ENCODE measurements at places on chromosomes 13 and 19. TPM values are rescaled to one million over a fixed set of nuclear protein-coding genes. Genes with fewer than 3 reads are reported as not detected.

The PHLDB3 gene
- total RNA-seq: 14.3 TPM

The MAB21L1 gene
- not detected for total RNA-seq

The FGF21 gene
- not detected for total RNA-seq

The ZNF837 gene
- total RNA-seq: 0.78 TPM

The PSPN gene
- 5.3 TPM for total RNA-seq

The FXYD1 gene
- not detected for total RNA-seq

DNA sequence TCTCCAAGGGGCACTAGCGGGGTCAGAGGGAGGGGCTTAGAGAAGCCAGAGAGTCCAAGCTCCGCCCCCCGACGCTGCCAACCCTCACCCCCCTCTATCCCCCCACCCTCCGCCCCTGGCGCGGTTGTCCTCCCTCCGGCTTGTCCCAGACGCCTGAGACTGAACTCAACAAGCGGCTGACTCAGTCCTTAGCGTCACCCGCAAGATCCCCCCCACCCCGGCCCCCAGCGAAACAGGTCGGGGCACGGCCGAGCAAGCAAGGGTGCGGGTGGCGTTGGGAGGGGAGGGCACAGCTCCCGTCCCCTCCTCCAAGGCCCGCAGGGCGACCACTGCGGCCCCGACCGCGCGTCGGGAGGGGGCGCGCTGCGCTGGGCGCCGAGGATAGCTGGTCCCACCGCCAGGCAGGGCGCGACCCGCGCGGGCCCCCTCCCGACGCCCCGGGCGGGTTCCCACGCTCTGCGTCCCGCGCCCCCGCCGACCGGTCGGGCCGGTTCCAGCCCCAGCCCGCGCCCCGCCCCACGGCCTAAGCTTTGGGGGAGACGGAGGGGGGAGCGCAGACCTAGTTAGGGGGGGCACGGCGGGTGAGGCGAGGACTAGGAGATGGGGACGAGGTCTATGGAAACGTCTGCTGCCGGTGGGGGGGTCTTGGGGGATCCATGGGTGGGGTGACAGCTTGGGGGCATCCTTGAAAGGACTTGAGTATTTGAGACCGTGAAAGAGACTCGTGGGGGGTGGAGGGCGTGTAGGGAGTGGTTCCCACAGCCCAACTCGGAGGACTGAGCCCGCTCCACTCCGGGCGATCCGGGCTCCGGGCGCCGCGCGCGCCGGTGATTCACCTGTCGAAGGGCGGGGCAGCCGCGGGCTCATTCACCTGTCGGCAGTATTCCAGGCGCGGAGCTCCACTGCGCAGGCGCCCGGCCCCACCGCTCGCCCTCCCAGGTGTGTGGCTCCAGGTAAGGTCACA lies 5.1 kb downstream of the NOTCH3 start:
- no peak for DNase-seq

- DNase-seq: no peak
Measured at GRCh38 chr19:50520822-50521465, 7.2 kb upstream of the ASPDH start.

GRCh38 chr19:21568816-21569493 lies 63.6 kb downstream of the ZNF429 start:
- DNase-seq: no peak

DNA sequence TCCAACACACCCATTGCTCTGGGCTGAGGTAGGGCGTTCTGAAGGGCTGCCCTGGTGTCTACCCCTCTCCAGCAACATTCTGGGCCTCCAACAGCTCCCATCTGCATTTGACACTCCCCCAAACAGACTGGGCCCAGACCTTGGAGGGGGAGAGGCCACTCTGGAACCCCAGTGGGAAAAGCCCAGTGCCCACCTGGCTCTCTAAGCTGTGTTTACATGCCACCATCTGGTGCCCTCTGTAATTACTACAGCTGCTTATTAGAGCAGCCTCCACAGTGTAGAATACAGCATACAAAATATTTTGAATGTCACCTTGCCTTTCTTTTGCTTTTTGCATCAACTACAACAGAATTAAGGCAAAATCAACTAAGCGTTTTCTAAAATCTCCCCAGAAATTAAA lies 35.8 kb upstream of the TM9SF2 start:
- DNase-seq: no peak

GRCh38 chr13:74090869-74091605 lies 43.2 kb downstream of the KLF12 start:
- no peak for DNase-seq
